Testis (tissue), 5 donors: ENCODE measurements at places on chromosomes 6 and 20.

DNA sequence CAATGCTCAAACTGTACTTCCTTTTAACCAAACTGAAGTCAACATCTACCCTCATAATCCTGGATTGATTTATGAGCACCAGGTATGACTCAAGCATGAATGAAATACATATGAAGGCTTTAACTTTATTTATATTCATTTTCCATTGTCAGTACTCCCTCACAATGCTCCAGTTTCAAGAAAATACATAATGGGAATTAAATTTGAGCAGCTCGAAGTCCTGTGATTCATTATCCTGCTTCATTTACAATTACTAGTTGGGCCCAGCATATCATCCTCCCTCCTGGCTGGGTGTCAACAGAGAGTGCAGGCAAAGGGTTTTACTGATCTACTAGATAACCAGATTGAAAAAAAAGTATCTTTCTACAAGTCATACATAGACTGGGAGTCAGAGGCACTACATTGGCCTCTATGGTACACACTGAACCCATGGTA is 10.1 kb downstream of the SAMHD1 start:
- DNase-seq: peak; percentile 76

- DNase-seq: no peak
Measured at GRCh38 chr6:16243055-16243454, 4.7 kb downstream of the GMPR start.

DNA sequence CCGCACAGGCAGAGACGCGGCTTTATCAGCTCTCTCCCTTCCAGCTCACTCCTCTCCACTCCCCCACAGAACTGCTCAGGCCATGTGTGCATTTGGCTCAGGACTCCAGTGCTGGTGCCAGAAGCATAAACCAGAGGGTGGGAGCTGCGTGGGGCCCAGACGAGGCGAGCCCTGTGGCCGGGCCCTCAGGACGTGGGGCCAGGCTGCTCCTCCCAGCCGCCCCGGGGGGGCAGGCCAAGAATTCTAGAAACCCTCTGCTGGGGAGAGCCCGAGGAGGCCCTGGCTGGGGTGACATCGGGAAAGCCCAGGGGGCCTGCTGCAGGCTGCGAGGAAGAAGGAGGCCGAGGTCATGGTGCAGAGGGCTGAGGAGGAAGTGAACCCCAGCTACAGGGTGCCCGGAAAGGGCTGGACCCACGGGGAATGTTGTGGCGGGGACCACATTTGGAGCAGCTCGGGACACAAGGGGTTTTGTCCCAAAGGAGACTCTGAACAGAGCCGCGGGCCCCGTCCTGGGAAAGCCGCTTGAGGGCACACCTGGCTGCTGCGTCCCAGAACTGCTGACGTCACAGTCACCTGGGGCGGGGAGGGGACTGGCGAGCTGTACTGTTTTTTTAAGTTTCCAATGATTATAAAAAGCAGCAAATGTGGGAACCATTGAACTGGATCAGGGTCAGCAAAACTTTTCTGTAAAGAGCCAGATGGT is 107.1 kb downstream of the BANF2 start:
- DNase-seq: peak; percentile 92

GRCh38 chr6:77678048-77678447 is 25.2 kb downstream of the MEI4 start:
- DNase-seq: no peak

GRCh38 chr6:28408076-28408802 is 8.7 kb upstream of the ZSCAN12 start:
- DNase-seq: no peak

- peak; percentile 76 for DNase-seq
Measured at GRCh38 chr6:106360410-106360988, at the start of gene CRYBG1. Gene CRYBG1, plus strand, starts transcription at chr6:106360717. Its CDS starts 192 bp downstream, at chr6:106360909.

DNA sequence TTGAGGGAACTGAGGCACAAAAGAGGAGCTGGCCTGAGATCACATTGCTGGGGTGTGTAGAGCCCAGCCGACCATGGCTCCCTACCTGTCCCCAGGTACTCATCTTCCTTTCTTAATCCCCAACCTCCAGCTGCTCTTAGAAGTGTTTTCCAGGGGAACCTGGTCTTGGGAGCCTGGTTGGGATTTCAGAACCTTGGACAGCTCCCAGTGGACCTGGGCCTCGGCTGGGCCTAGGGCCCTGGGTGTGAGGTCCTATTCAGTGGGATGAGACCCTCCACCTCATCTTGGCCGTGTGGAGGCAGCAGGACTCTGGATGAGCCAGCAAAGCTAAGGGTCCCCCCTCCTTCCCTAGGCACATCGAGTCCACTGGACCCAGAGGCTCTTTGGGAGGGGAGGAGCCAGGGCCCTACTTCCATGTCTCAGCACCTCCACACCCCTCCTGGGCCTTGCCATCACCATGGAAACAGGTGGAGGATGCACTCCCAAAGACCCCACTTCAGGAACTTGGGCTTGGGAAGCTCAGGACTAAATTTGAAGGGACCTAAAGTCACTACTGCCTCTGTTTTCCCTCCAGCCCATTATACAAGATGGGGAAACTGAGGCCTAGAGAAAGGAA is 38.5 kb downstream of the DLGAP4 start:
- DNase-seq: peak; percentile 65

DNA sequence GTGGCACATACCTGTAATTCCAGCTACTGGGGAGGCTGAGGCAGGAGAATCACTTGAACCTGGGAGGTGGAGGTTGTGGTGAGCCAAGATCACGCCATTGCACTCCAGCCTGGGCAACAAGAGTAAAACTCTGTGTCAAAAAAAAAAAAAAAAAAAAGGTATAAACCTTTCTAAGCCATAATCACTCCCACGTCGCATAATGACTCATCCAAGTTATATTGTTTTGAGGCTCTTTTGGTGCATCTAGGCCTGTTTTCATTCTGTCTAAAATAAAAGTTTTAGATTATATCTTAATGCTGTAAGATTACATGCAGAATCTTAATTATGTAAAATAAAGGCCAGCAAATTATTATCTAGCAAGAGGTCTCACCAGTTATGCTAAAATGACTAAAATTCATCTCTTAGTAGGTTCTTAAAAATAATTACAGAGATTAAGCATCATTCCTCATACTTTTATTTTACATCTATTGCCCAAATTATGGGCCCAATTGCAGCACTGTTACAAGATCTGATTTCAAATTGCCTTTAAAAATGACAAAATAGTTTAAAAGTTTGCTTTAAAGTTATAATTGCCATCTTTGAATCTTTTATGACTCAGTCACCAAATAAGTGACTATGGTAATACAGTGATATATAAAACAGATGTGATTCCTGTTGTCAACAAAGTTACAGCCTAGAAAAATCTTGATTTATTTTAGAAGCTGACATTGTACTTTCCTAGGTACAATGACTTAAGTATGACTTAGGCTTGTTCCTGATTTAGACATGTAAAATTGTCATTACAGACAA is 10.4 kb upstream of the SUMO4 start:
- no peak for DNase-seq

GRCh38 chr6:15511248-15512125 is 151.3 kb downstream of the DTNBP1 start:
- DNase-seq: no peak

GRCh38 chr20:7989379-7989778 is 30.2 kb downstream of the TMX4 start:
- no peak for DNase-seq

DNA sequence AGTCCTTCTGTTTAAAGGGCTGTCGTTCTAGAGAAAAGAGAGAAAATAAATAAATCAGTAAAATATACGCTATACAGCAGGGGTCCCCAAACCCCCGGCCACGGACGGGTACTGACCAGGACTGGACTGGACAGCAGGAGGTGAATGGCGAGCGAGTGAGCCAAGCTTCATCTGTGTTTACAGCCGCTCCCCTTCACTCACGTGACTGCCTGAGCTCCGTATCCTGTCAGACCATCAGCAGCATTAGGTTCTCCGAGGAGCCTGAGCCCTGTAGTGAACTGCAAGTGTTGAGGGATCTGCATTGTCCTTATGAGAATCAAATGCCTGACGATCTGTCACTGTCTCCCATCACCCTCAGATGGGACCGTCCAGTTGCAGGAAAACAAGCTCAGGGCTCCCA is 76.5 kb downstream of the ZNF217 start:
- no peak for DNase-seq

- peak; percentile 77 for DNase-seq
Measured at GRCh38 chr20:2692036-2692885, at the start of gene EBF4. Gene EBF4, plus strand, starts transcription at chr20:2692780. Its CDS starts 866 bp downstream, at chr20:2693646.

DNA sequence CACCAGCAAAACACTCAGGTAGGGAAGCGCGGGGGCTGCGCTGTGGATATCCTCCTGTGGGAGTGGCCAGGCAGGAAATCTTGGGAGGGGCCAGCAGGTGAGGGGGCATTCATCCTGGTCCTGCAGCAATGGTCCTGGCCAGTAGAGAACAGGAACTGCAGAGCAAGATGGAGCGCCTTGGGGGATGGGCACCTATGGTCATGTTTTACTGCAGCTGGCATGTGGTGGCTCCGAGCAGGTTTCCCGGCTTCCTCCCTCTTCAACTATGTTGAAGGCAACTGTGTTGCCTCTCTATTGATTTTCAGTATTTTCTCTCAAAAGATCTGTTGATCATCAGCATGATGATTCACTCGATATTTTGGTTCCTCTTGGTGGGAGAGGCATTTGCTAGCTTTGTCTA is 70.9 kb downstream of the SNAP91 start:
- DNase-seq: no peak

- no peak for DNase-seq
Measured at GRCh38 chr6:63415286-63415685, 95.5 kb upstream of the LGSN start.

- DNase-seq: no peak
Measured at GRCh38 chr6:100506651-100507050, 41.9 kb upstream of the SIM1 start.

DNA sequence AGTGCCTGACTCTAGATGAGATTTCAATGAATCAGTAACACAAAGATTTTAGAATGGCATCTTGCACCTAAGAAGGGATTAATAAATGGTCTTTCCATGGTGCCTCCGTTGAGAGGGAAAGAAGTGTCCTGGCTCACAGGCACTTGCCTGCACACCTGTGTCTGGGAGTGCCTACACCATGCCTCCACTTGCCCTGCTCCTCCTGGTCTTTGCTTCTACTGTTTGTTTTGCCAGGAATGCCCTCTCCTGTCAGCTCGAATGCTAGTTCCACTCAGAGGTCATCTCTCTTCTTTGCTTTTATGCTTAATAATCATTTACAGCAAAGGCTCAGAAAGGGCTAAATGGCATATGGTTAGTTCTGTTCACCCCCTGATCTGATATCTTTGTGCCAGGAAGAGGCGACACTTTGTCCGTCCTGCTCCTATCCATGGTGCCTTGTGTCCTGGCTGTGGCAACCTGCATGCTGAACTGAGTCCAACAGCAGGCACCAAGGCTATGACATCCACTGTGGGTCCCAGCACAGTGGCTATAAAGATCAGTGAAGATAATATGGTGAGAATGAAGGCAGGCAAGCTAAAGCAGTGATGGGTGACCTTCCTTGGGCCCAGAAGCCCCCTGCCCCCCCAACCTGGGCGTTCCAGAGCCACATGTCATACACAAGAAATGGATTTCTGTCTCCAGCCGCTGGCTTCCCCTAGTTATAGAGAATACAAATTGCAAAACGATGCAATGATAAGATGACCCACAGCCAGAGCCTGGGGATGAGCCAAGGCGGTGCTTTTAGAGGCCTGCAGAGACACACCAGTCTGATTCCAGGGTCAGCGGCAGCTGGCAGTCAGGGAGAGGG is 1.4 kb downstream of the C6orf132 start:
- no peak for DNase-seq

DNA sequence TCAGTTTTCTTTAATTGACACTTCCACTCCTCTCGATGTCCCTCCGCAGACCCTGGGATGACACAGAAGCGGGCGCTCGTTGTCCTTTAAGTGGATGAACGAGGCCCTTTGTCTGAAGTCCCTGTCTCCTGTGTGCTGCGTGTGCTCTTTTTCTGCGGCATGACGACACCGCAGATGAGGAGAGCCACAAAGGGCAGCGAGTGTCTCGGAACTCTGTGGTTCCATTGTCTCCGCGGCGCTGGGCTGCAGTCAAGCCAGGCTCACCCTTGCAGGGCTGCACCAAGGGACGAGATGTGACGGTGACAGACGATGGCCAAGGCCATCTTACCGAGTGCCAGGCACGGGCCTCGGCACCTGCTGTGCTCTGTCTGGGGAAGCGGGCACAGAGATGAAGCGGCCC is 10.6 kb downstream of the PRR18 start:
- no peak for DNase-seq

- DNase-seq: no peak
Measured at GRCh38 chr20:60300374-60300773, 342.2 kb downstream of the CDH26 start.

GRCh38 chr20:50552979-50553378 is 42.8 kb downstream of the PTPN1 start:
- DNase-seq: no peak

GRCh38 chr6:6655805-6656251 is 67.3 kb downstream of the LY86 start:
- no peak for DNase-seq

DNA sequence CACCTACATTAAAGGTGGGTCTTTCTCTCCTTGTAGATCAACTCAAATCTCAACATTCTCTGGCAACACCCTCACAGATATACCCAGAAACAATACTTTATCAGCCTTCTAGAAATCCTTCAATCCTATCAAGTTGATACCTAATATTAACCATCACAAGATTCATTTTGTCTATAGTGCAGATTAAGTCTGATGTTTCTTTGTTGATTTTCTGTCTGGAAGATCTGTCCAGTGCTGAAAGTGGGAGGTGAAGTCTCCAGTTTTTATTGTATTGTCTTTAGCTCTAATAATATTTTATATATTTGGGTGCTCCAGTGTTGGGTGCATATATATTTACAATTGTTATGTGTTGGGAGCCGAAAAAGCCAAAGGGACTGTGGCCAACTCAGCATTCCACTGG is 493.9 kb upstream of the ADGRB3 start:
- DNase-seq: no peak

GRCh38 chr6:15359335-15359862 is 113.5 kb downstream of the JARID2 start:
- DNase-seq: no peak

DNA sequence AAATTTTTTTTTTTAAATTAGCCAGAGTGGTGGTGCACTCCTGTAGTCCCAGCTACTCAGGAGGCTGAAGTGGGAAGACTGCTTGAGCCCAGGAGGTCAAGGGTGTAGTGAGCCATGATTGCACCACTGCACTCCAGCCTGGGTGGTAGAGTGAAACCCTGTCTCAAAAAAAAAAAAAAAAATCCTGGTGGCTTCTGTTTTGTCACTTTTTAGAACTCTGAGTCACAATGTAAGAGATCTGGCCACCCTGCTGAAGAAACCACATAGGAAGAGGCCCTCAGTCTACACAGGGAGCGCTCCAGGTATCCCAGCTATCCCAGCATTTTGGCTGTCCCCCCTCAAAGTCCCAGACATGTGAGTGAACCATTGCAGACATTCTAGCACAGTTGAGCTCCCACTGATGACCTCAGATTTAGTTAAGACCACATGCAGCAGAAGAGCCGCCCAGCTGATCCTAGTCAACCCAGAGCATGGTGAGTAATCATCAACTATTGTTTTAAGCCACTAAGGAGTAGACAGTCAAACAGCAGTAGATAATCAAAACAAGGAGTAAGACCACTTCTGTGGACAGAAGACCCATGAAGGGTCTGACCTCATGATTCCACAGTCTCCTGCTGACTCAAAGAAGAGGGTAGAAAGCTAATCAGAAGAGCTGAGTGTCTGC is 12.7 kb upstream of the ARFGEF2 start:
- DNase-seq: no peak
